Iris pigment epithelial cell (primary cell): ENCODE measurements at places on chromosomes 5 and 9.

- DNase-seq: peak; percentile 56
Observed at GRCh38 chr9:126613651-126614050, at the start of gene LMX1B. Gene LMX1B, plus strand, starts transcription at chr9:126613928. Its CDS starts 522 bp downstream, at chr9:126614450.

- peak; percentile 77 for DNase-seq
Observed at GRCh38 chr5:56088967-56089829, 94.4 kb upstream of the IL6ST start.

- peak; percentile 88 for DNase-seq
Observed at GRCh38 chr5:91848453-91848852, 465.3 kb upstream of the ARRDC3 start.

- no peak for DNase-seq
Observed at GRCh38 chr9:115237385-115237998, 119.5 kb upstream of the TNC start.

DNA sequence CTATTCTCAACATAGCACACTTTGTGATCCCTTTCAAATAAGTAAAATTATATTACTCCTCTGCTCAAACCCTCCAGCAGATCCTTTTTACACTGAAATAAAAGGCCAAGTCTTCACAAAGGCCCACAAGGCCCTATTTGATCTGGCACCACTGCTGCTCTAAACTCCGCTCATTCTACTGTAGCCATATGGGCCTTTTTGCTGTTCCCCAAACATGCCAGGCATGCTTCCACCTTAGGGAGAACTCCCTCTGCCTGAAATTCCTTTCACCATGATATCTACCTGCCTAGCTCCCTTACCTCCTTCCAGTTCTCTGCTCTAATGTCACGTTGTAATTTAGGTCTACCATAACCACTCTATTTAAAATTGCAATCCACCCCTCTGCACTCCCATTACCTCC lies 28.3 kb downstream of the NRG2 start:
- no peak for DNase-seq

DNA sequence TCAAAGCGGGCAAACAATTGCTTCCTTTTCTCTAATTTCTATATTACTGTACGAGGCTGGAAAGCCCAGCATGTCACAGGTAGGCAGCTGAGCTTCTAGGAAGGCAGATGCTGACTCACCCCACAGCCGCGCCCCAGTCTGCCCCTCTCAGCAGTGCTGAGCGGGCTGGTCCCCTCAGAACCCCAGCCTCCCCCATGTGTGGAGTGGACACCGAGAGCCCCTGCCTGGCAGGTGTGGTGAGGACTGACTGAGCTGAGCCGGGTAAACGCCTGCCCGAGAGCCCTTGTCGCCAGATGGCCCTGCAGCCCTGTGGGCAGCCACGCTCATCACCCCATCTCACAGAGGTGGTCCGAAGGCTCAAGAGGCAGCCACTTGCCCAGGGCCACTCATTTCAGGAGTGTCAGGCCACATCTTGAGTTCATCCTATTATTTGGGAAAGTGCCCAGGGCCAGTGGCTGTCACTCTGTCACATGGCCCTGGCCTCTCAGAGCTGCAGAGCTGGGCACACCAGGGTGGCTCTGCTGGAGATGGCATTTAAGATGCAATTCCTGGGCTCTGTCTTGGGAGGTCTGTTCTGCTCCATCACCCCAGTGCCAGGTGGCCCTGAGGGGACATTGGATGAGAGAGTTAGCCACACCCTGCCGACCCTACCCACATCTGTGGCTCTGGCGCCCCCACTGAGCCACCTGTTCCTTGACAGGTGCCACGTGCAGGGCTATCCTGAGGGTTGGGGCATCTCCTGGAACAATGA lies 12.4 kb downstream of the CARD19 start:
- DNase-seq: no peak

GRCh38 chr5:109708813-109709212 lies 19.1 kb downstream of the MAN2A1 start:
- DNase-seq: no peak

GRCh38 chr5:80220245-80220897 lies 35.5 kb downstream of the SERINC5 start:
- no peak for DNase-seq

DNA sequence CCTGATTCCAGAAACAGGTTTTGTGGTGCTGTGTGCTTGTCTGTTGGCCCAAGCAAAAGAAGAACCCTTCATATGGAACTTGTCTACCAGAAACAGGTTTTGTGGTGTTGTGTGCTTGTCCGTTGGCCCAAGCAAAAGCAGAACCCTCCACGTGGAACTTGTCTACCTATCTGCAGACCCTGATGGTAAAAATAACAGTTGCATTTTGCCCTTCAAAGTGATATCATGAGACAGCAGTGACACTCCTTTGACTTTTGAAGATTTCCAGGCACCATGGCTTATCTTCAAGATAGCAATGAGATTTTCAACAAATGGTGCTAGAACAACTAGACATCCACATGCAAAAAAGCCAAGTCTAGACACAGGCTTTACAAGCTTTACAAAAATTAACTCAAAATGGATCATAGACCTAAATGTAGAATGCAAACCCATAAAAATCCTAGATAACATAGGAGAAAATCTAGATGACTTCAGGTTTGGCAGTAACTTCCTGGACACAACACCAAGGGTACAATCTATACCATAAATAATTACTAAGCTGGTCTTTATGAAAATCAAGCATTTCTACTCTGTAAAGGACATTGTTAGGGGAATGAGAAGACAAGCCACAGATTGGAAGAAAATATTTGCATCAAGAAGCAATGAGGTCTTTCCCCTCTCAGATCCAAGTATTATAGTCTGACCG lies 16.8 kb downstream of the MACROH2A1 start:
- no peak for DNase-seq

GRCh38 chr9:30977965-30978364 lies 1406.5 kb upstream of the ACO1 start:
- DNase-seq: no peak

DNA sequence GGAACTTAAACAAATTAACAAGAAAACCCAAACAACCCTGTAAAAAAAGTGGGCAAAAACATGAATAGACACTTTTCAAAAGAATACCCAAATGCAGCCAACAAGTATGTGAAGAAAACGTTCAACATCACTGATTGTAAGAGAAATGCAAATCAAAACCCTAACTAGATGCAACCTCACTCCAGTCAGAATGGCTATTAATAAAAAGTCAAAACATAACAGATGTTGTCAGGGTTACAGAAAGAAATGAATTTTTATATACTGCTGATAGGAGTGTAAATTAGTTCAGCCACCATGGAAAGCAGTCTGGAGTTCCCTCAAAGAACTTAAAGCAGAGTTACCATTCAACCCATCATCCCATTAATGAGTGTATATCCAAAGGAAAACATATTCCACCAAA lies 479.0 kb downstream of the MTRR start:
- no peak for DNase-seq

- DNase-seq: no peak
Observed at GRCh38 chr5:65625743-65626142, 916 bp downstream of the SHLD3 start.
